Muscle of leg (tissue), 16 donors: ENCODE measurements at places on chromosomes 1 and 21. TPM values are rescaled to one million over a fixed set of nuclear protein-coding genes. Genes with fewer than 3 reads are reported as not detected.

GRCh38 chr1:206835186-206835585 is 30.2 kb upstream of the IL20 start:
- H3K4me3 ChIP-seq = no peak overlapping the region
- peaks cover 6% of the 10 kb centered on the region for H3K4me1 ChIP-seq
- H3K27ac ChIP-seq = no peak overlapping the region
- DNase-seq = no peak
- H3K27me3 ChIP-seq = no peaks in the 10 kb centered on the region

GRCh38 chr1:78304761-78305160 is 186.0 kb upstream of the PTGFR start:
- no peaks in the 10 kb centered on the region for H3K36me3 ChIP-seq
- no peaks in the 10 kb centered on the region for H3K27me3 ChIP-seq
- DNase-seq = no peak
- H3K27ac ChIP-seq = no peak overlapping the region
- H3K4me3 ChIP-seq = no peak overlapping the region

DNA sequence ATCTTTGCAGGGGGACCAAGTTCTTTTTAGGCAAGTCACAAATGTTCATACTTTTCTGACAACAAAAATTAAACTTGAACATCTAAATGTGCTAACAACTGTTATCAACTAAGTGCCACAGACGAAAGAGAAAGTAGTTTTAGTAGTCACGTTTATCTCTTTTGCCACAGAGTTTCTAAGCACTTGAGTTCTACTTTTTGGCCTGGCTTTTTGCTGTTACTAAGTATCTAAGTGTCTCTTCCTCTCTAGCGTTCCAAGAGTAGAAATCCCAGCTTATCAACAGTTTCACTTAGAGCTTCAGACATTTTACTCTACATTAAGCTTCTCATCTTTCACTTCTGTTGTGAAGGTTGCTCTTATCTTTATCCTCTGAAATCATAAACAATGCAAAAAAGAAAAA is 34.2 kb downstream of the GATAD2B start:
- peaks cover 4% of the 10 kb centered on the region for H3K36me3 ChIP-seq
- no peaks in the 10 kb centered on the region for H3K4me1 ChIP-seq
- H3K27me3 ChIP-seq = no peaks in the 10 kb centered on the region
- H3K27ac ChIP-seq = no peak overlapping the region
- DNase-seq = no peak

- H3K4me3 ChIP-seq = peak overlapping the region; percentile 91
- peak; percentile 57 for DNase-seq
- peaks cover 18% of the 10 kb centered on the region for H3K4me1 ChIP-seq
- H3K27ac ChIP-seq = peak overlapping the region; percentile 88
- peaks cover 38% of the 10 kb centered on the region for H3K36me3 ChIP-seq
These were observed 632 bp downstream of the PEX19 start for GRCh38 chr1:160284220-160284781.

DNA sequence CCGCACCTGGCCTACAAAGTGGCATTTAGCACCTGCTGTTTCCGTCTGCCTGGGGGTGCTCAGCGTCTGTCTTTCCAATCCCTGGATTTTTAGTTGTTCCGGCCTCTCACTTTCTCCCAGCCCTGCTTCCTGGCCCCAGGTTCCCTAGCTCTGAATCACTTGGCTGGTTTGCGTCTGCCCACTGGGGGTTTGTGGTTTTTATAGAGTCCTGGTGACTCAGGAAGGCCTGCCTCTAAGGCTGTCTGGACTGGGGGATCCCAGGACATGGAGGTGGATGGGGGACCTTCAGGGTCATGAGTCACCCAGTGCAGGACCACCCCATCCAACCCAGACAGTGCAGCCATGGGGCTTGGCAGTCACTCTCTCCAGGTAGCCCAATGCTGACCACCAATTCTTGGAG is 53.5 kb downstream of the MRPL37 start:
- peaks cover 52% of the 10 kb centered on the region for H3K4me1 ChIP-seq
- no peak overlapping the region for H3K4me3 ChIP-seq
- no peaks in the 10 kb centered on the region for H3K27me3 ChIP-seq
- no peak overlapping the region for H3K27ac ChIP-seq

The NHLH1 gene
- polyA plus RNA-seq = 0.16 TPM

The LMOD1 gene
- 30.2 TPM for polyA plus RNA-seq

The TAS1R1 gene
- 7.3 TPM for polyA plus RNA-seq

DNA sequence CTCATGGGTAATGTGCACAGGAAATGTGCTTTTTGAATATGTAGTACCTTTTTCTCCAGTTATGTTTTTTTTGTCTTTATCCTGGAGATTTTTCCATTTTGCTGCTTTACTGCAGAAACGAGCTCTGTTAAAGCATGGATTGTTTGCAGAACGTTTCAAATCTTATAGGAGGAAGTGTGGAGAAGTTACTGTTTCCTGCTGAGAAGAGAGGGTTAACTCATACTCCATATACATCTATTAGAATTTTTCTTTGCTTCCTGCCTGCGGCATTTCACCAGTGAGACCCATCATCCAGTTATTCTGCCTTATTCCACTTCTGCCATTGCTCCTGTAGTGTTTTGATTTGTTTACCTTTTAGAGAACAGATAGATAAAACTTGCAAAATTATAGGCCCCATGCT is 2.0 kb downstream of the RPRD2 start:
- DNase-seq = peak; percentile 20
- no peaks in the 10 kb centered on the region for H3K27me3 ChIP-seq
- peak overlapping the region; percentile 70 for H3K4me3 ChIP-seq
- no peaks in the 10 kb centered on the region for H3K36me3 ChIP-seq
- H3K4me1 ChIP-seq = peaks cover 9% of the 10 kb centered on the region

GRCh38 chr1:45686015-45686287 is 382 bp downstream of the GPBP1L1 start:
- H3K27me3 ChIP-seq = no peaks in the 10 kb centered on the region
- H3K36me3 ChIP-seq = peaks cover 5% of the 10 kb centered on the region
- peak overlapping the region; percentile 99 for H3K4me3 ChIP-seq
- DNase-seq = peak; percentile 74

GRCh38 chr1:219534991-219535390 is 77.9 kb downstream of the ZC3H11B start:
- peak; percentile 84 for DNase-seq
- no peaks in the 10 kb centered on the region for H3K27me3 ChIP-seq
- no peaks in the 10 kb centered on the region for H3K36me3 ChIP-seq
- H3K27ac ChIP-seq = peak overlapping the region; percentile 31
- no peak overlapping the region for H3K4me3 ChIP-seq
- H3K4me1 ChIP-seq = no peaks in the 10 kb centered on the region

DNA sequence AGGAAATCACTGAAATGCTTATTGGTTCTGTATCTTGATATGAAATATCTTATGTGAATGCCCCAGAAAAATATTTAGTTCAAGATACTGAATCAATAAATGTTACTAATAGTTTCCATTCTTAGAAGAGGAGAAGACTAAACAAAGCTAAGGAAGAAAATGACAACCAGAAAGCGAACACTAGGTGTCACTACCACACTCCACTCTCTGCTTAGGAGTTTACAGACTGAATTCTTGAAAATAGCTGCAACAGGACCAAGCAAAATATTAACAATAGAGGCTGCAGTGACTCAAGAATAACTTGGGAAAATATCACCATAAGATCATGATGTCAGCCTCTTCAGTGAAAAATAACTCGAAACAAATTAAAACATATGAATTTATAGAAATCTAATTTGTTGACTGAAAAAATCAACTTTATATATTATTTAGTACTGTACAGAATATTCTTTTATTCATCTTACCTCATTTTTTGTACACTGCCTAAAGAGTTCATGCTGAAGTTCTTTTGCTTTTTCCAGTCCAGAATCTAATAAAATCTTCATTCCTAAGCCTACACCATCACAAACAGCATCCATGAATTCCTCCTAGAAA is 61.6 kb downstream of the KIF14 start:
- peaks cover 3% of the 10 kb centered on the region for H3K36me3 ChIP-seq
- H3K27me3 ChIP-seq = no peaks in the 10 kb centered on the region
- no peak overlapping the region for H3K27ac ChIP-seq
- no peaks in the 10 kb centered on the region for H3K4me1 ChIP-seq
- H3K4me3 ChIP-seq = no peak overlapping the region
- DNase-seq = peak; percentile 51

The CFAP126 gene
- polyA plus RNA-seq = 0.41 TPM

GRCh38 chr1:53372501-53372951 is 44.7 kb upstream of the LRP8 start:
- DNase-seq = no peak
- H3K4me3 ChIP-seq = no peak overlapping the region
- H3K27ac ChIP-seq = no peak overlapping the region
- H3K36me3 ChIP-seq = no peaks in the 10 kb centered on the region

GRCh38 chr1:83625646-83626045 is 373.3 kb downstream of the TTLL7 start:
- H3K4me1 ChIP-seq = peaks cover 12% of the 10 kb centered on the region
- H3K27ac ChIP-seq = no peak overlapping the region
- no peaks in the 10 kb centered on the region for H3K36me3 ChIP-seq
- H3K4me3 ChIP-seq = no peak overlapping the region

The RNF19B gene
- 10.4 TPM for polyA plus RNA-seq

The SLAMF9 gene
- not detected for polyA plus RNA-seq

- H3K4me3 ChIP-seq = no peak overlapping the region
- no peak for DNase-seq
- H3K27ac ChIP-seq = no peak overlapping the region
- H3K4me1 ChIP-seq = no peaks in the 10 kb centered on the region
- no peaks in the 10 kb centered on the region for H3K27me3 ChIP-seq
These were observed 246.9 kb upstream of the ST6GALNAC5 start for GRCh38 chr1:76620371-76620770.

The GJB4 gene
- not detected for polyA plus RNA-seq

DNA sequence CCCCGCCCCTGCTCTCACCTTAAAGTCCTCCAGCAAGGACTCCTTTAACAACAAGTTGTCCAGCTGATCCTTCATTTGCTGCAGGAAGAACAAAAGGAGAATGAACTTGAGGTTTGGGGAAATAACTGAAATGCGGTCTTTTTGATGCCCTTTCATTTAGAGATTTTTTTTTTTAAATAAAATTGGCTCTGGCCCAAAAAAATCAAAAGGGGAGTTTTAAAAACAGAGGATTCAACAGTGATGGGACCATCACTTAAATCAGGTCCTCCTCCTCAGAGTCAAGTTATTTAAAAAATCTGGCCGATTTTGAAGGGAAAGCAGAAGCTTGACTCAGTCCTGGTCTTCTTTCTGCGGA is 742 bp downstream of the IL19 start:
- no peak overlapping the region for H3K4me3 ChIP-seq
- DNase-seq = no peak
- H3K27me3 ChIP-seq = peaks cover 8% of the 10 kb centered on the region
- no peaks in the 10 kb centered on the region for H3K4me1 ChIP-seq

GRCh38 chr1:8219530-8219929 is 98.4 kb upstream of the SLC45A1 start:
- H3K36me3 ChIP-seq = no peaks in the 10 kb centered on the region
- H3K27me3 ChIP-seq = peaks cover 4% of the 10 kb centered on the region
- peaks cover 12% of the 10 kb centered on the region for H3K4me1 ChIP-seq

The AIM2 gene
- polyA plus RNA-seq = not detected
